Natural killer cell (primary cell): ENCODE measurements at places on chromosomes 7 and 10. TPM values are rescaled to one million over a fixed set of nuclear protein-coding genes. Genes with fewer than 3 reads are reported as not detected.

Gene EPHB6
- 6.8 TPM for total RNA-seq

Gene SEC31B
- 38.1 TPM for total RNA-seq

Gene ZCWPW1
- total RNA-seq: 7.2 TPM

DNA sequence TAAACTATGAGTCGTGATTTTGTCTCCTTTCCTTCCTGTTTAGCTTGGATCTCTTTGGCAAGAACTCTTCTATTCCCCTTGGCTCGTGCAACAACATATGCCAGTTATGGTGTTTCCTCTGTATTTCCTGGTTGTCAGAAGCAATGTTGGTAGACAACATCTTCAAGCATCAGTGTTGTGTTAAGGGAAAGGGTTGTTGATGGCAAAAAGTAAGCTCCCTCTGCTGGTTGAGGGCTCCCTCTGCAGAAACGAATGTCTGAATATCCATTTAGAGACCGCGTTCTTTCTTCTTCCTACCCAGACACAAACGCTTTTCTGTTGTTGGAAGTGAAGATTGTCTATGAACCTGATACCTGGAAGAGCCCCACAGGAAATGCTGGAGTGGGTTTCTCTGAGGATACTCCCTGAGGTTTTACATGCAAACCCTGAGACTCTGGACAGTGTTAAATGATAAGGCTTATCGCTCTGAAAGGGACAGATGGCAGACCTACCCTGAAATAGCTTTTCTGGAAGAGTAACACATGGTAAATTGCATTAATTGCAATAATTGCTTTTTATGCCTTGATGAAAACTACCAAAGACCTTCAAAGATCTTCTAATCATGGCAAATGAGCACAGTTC, 23.5 kb upstream of the C1QL3 start:
- no peak overlapping the region for H3K27ac ChIP-seq
- no peaks in the 10 kb centered on the region for H3K36me3 ChIP-seq
- H3K27me3 ChIP-seq: no peaks in the 10 kb centered on the region
- H3K4me1 ChIP-seq: no peaks in the 10 kb centered on the region
- H3K4me3 ChIP-seq: no peak overlapping the region

DNA sequence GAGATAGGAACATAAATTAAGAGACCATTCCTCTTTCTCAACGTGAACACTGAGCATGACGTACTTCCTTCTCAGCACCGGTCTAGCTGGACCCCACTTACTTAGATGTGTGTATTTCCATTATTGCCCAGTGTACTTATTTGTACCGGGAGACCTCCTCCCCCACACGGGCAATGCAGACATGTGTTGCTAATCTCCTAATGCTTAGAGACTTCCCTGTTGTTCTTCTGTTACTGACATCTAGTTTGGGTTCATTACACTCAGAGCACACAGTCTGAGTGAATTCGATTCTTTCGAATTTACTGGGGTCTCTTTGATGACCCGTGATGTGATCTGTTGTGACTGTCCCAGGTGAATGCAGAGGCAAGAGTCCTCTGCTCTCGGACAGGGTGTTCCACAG, 260.0 kb downstream of the MAD1L1 start:
- H3K27ac ChIP-seq: no peak overlapping the region
- H3K36me3 ChIP-seq: no peaks in the 10 kb centered on the region
- no peaks in the 10 kb centered on the region for H3K27me3 ChIP-seq
- no peak overlapping the region for H3K4me3 ChIP-seq
- H3K4me1 ChIP-seq: peaks cover 18% of the 10 kb centered on the region

Gene GPR15LG
- total RNA-seq: not detected

DNA sequence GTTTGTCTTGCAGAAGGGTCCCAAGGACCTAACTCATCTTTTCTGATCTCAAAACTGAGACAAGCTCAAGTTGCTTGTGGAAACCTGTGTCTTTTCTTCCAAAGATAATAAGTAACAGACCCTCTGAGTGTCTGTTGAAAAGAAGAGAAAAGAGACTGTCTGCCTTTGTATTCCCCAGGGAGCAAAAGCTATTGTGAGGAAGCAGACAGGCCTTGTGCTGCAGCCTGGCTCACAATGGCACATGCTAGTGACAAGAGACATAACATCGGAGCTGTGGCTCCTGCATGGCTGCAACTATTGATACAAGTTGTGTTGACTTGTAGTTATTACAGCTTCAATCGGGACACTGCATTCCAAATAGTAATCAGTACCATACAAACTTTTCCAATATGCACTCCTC, 202.9 kb downstream of the DKK1 start:
- H3K4me3 ChIP-seq: no peak overlapping the region
- DNase-seq: no peak
- no peaks in the 10 kb centered on the region for H3K27me3 ChIP-seq
- no peak overlapping the region for H3K27ac ChIP-seq

GRCh38 chr7:112759905-112760304, 30.3 kb downstream of the TMEM168 start:
- no peak overlapping the region for H3K4me3 ChIP-seq
- H3K36me3 ChIP-seq: no peaks in the 10 kb centered on the region
- no peaks in the 10 kb centered on the region for H3K27me3 ChIP-seq
- no peak for DNase-seq
- no peak overlapping the region for H3K27ac ChIP-seq
- H3K4me1 ChIP-seq: peaks cover 6% of the 10 kb centered on the region

DNA sequence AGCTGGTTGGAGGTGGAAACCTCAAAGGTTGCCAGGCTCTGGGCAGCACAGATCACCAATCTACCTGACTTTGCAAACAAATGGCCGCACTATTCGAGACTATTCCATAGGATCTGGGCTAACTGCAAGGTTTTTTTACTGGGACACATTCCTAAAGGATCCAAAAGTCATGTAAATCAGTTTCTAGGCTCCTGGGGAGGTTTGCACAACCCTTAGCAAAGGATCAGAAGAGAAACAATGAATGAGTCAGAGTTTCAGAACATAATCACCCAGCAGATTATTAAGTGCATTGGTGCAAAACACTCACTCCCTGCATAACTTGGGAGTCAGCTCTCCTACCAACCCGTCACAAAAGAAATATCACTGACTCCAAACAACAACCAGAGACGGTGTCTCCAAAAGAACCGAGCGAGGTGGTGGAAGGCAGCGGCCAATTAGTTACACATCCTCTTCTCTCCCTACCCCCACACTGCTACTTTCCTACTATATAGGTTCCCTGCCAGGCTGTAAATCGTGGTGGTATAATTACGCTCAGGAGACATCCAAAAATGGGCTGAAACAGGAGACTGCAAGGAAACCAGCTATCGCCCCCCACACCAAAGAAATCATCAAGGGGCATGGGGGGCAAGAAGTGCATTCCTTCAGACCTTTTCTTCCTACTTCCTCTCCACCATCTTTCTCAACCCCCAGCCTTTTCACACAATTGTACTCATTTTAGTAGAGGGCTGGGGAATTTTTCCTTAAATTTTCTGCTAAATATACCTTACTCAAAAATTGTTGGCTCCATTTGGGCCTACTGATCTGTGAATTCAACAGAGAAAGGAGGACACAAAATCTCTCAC, 3.2 kb downstream of the UBE2H start:
- no peaks in the 10 kb centered on the region for H3K36me3 ChIP-seq
- peaks cover 43% of the 10 kb centered on the region for H3K4me1 ChIP-seq
- H3K27me3 ChIP-seq: no peaks in the 10 kb centered on the region
- DNase-seq: peak; percentile 31
- peak overlapping the region; percentile 19 for H3K4me3 ChIP-seq

DNA sequence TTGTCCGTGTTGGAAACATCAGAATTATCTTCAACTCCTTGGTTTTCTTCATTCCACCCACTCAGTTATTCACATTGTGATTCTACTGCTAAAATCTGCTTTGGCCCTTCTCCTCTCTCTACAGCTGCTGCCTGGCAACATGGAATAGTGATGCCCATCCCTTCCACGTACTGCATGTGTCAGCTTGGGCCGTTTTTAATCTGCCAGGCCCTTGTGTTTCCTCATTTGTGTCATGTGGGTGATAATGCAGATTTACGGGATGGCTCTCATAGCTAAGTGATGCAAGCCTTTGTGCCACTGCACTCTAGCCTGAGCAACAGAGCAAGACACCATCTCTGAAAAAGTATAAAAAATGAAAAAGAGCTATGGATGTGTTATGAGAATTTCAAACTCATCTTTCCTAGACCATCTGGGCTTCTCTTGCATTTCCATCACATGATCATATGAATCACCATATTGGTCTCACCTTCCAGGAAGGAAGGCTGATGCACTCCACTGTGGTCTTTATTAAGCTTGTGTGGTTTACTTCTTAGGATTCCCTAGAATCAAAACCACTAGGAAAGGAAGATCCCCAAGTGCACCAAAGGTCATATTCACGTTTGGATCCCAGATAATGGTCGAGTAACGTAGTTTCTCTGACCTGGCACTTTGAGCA, 20.6 kb upstream of the CELF2 start:
- no peaks in the 10 kb centered on the region for H3K4me1 ChIP-seq
- DNase-seq: no peak
- no peaks in the 10 kb centered on the region for H3K36me3 ChIP-seq
- H3K4me3 ChIP-seq: no peak overlapping the region
- no peak overlapping the region for H3K27ac ChIP-seq

DNA sequence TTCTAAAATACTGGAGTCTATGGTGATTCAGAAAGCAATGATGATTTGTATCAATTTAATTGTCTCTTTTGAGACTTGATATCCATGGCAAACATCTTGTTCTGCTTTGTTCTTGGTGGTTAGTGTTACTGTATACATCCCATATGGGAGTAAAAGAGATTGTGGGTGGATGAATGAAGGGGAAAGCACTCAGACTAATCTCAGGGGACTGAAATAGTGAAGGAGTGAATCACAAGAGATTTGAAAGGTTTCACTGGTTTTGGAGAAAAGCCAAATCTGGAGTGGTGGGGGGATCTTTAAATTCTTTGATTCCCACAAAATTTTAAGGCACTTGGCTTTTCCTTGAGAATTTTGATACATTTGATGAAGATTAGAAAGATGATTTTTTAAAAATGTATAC, 369.4 kb downstream of the INHBA start:
- no peak overlapping the region for H3K27ac ChIP-seq
- H3K36me3 ChIP-seq: no peaks in the 10 kb centered on the region
- no peaks in the 10 kb centered on the region for H3K27me3 ChIP-seq
- DNase-seq: no peak
- H3K4me3 ChIP-seq: no peak overlapping the region

GRCh38 chr10:103660364-103661197, 167.1 kb downstream of the NEURL1 start:
- H3K27ac ChIP-seq: peak overlapping the region; percentile 81
- no peaks in the 10 kb centered on the region for H3K27me3 ChIP-seq
- DNase-seq: no peak
- peaks cover 24% of the 10 kb centered on the region for H3K4me1 ChIP-seq

GRCh38 chr7:100446040-100446439, 9.7 kb upstream of the PPP1R35 start:
- no peak overlapping the region for H3K27ac ChIP-seq
- H3K36me3 ChIP-seq: no peaks in the 10 kb centered on the region
- no peaks in the 10 kb centered on the region for H3K27me3 ChIP-seq
- DNase-seq: no peak
- peaks cover 24% of the 10 kb centered on the region for H3K4me1 ChIP-seq

DNA sequence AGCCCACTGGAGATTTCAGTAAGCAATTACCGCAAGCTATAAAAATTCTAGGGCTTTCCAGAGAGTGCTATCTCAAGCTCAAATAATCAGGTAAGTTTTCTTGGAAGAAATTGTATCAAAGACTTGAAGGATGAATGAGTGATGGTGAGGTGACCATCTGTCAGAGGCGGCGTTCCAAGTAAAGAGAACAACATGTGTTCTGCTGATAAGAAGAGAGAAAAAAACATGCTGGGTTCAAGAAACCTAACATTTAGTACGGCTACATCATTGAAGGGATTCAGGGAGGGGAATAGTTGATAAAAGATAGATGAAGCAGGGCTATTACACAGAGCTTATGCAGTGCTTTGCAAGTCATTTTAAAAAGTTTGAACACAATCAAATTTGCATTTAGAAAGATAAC, 100.7 kb downstream of the GNAI1 start:
- H3K27ac ChIP-seq: no peak overlapping the region
- H3K36me3 ChIP-seq: no peaks in the 10 kb centered on the region
- no peak for DNase-seq
- H3K27me3 ChIP-seq: no peaks in the 10 kb centered on the region
- no peak overlapping the region for H3K4me3 ChIP-seq

Gene OR2A5
- not detected for total RNA-seq

Gene FZD8
- total RNA-seq: 0.85 TPM

Gene IGFBP3
- 10.2 TPM for total RNA-seq

Gene C10orf143
- total RNA-seq: 7.1 TPM

Gene SPDYE6
- total RNA-seq: not detected

Gene GHRHR
- total RNA-seq: not detected

Gene ASZ1
- total RNA-seq: not detected
